ENCODE measurements at places on chromosomes 16 and 17.

GRCh38 chr17:66748578-66748977, 86.3 kb upstream of the CACNG5 start:
- no peak for DNase-seq

GRCh38 chr17:66548158-66548557, 245.7 kb downstream of the PRKCA start:
- DNase-seq, result peak; percentile 40

DNA sequence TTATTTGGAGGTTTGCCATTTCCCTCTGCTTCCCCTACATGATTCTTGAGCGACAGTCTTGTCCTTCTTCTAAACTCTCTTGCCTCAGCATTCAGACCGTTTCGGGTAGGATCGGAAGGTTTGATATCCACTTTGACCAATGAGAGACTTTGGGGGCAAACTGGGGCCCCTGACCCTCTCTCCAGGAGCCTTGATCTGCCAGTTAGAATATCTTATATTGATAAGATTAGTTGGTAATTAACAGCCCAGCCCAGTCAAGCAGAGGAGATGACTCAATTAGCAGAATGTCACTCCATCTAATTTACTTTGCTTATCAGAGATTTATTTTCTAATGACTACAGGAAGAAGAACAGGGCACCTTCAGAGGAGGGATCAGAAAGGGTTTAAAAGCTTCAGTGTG, 532.8 kb downstream of the XYLT1 start:
- DNase-seq, result no peak

DNA sequence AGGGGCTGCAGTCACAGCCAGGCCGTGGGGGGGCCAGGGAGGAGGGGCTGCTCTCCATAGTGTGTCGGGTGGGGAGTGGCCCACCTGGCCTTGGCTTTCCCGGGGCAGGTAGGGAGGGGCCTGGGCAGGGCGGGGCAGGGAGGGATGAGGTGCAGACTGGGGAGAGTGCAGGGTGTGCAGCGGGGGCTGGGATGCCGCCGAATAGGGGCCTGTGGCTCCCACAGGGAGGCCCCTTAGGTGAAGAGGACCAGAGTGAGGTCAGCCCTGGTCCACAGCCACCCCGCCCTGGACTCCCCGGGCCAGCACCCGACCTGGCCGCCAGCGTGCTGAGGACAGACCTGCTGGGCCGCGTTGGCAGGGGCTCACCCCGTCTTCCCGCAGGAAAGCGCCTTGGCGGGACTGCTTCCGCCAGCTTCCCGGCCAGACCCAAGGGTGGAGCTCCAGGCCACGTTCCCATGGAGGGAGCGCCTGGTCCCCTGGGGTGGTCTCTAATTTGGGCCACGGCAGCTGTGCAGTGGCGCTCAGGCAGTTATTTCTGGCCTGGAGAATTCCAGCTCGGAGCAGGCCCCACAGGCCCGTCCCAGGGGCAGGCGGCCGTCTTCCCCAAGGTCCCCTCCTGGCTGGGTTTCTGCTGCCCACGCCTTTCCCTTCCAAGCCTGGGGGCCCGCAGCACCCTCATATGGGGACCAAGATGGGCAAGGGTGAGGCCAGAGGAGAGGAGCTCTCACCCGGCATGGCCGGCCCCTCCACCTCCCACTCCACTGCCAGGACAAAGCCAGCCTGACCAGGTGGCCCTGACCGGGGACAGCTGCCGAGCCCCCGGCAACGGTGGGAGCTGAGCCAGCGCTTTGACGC, 27.9 kb downstream of the CACNA1H start:
- no peak for DNase-seq

GRCh38 chr16:70736465-70737376, 50.9 kb upstream of the MTSS2 start:
- DNase-seq, result peak; percentile 30

DNA sequence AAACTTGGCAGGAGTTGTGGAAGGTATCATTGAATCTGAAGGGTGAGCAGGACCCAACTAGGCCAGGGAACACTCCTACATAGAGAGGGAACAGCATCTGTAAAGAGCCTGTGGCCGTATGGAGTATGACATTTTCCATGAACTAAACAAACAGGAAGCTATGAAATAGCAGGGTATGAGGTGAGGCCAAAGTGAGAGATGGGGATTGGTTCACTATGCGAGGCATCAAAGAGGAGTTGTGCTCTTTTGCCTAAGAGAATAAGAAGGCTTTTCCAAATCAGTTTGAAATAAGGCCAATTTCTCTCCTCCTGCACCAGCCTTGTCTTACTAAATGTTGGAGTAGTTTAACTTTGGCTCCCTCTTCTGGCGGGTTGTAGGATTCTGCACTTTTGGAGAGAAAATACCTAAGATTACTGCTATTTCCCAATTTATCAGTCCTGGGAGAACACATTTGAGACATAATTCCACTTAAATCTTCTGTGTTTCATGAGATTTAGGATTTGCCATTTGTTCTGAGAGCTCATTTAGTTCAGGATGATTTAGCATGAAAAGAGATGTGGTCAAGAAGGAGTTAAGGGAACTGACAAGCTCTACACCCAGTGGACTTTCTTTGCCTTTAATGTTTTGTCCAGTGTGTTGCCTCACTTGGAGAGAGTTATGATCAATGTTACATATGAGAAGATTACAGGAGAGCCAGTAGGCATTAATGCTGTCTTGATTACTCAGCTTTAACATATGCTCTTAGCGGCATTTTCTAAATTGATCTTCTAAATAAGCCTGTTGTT, 55.4 kb downstream of the TNRC6C start:
- DNase-seq, result no peak

DNA sequence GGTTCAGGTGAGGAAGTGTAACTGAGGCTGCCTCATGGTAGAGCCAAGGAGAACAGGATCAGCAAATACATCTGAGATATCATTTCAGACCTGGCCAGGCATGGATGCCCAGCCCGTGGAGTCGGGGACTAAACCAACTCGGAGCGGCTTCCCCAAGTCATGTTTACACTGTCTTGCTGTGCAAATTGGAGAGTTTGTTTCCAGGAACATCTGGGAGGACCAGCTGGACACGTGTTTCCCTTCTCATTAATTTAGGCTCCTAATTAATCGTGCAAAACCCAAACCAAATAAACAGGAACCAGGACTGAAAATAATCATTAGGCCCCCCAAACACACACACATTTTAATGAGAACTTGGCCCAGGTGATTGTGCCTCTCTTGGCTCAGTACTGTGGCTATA, 70.9 kb upstream of the SALL1 start:
- DNase-seq, result no peak

- DNase-seq, result peak; percentile 48
Observed at GRCh38 chr16:3654249-3654991, at the start of gene DNASE1. DNASE1 (plus strand) TSS chr16:3654691; CDS start chr16:3655374, 683 bp downstream.

GRCh38 chr17:42997984-42998938, at the start of gene RPL27:
RPL27 (plus strand) TSS chr17:42998419; CDS start chr17:42998751, 332 bp downstream.
- peak; percentile 91 for DNase-seq

- DNase-seq, result no peak
Observed at GRCh38 chr17:40561294-40561870, 3.9 kb downstream of the CCR7 start.

- DNase-seq, result no peak
Observed at GRCh38 chr17:64378890-64379354, 11.7 kb downstream of the PECAM1 start.

DNA sequence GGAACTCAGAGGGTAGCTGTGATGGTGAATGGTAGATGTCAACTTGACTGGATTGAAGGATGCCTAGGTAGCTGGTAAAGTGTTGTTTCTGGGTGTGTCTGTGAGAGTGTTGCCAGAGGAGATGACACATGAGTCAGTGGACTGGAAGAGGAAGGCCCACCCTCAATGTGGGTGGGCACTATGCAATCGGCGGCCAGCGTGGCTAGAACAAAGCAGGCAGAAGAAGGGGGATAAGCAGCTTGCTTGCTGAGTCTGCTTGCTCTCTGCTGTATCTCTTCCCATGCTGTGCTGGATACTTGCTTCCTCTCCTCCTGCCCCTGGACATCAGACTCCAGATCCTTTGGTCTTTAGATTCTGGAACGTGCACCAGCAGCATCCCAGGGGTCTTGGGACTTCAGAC, 128.1 kb downstream of the AIPL1 start:
- no peak for DNase-seq

GRCh38 chr17:30379903-30380381, 1.2 kb downstream of the CPD start:
- DNase-seq, result no peak

- DNase-seq, result no peak
Observed at GRCh38 chr17:49842371-49842770, 5.5 kb downstream of the TAC4 start.

DNA sequence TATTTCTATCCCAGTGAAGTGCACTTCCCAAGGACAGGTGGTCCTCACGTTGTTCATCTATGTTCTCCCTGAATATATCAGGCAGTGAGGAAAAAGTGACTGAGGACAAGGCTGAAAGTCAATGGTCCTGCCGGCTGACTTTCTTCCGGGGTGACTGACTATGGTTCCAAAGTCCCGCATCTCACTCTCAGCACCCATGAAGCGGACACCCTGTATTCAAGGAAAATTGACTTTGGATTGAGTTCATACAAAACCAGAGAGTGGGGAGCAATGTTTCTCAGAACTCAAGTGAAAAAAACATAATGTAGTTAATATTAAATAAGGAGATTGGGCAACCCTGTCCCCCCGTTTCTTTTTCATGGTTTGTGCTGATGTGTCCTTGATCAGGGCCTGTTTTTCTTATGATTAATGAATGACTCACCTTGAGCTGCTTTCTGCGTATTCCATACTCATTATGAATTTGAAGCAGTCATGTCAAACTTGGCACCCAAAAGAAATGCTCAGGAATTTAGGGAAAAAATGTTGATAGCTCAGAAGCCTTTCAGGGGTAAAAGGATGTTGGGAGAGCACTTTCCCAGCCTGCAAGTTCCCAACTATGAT, 184.0 kb downstream of the CYLD start:
- DNase-seq, result no peak

DNA sequence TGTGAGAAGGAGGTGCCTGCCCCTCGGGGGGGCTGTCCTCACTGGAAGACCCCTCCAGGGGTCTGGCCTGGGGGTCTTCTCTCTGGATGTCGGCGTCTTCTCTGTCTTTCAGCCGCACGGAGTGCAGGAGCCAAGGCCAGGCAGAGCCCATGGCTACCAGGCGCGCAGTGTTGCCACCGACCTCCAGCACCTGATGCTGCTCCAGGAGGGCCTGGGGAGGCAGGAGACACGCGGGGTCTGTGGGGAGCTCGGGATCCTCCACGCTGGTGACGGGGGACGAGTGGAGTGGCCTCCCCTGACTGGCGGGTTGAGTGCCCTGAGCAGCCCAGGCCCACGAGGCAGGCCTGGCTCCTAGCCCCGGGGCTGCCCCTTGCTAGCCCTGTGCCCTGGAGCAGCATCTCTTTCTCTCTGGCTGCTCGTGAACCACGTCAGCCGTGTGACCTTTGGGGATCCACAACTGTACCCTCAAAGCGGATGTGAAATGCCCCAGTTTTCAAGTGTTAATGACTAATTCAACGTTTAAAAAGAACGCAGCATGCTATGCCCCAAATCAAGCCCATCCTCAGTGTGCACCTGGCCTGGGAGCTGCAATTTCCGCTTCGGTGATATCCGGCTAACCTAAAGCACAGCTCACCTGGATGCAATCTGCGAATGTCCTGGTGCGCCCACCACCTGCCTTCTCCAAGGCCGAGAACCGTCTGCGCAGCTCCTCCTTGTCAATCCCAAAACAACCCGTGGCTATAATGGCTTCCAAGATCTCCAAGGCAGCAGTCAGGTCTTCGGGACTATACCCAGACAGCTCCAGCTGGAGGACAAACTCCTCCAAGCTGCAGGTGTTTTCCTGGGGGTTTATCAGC, 62.9 kb downstream of the IL21R start:
- DNase-seq, result no peak

DNA sequence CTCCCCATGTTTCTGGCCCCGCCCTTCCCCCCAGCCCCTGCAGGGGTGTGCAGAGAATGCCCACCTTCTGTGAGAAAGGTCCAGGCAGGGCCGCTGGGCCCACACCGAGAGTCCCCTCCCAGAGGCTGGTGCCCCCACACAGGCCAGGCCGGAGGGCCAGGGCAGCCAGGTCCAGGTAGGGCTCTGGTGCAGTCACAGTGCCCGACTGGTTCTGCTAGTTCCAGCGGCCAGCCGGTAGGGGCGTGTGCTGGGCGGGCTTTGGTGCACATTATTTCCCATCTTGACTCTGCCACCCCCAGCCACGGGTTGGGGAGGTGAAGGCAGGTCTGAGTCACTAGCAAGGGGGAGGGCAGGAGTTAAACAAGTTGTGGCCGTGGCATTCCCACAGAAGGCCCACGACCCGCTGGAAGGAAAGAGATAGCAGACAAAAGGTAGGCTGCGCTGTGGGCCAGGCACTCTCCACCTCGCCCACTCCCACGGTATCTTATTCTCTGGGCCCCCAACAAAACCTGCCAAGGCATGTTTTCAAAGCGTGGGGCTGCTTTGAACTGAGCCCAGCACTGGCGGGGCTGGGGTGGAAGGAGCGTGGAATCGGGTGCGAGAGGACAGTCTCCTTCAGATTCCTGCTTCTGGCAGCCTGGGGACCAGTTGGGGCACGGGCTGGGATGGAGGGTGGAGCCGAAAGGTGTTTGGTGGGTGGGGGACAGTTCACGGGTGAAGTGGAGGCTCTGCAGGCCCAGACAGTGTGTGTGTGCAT, 1.9 kb downstream of the EPN3 start:
- DNase-seq, result peak; percentile 28

GRCh38 chr17:34706029-34706428, 126.6 kb downstream of the TMEM132E start:
- no peak for DNase-seq

- peak; percentile 30 for DNase-seq
Observed at GRCh38 chr17:81309140-81309858, 14.2 kb upstream of the SLC38A10 start.

DNA sequence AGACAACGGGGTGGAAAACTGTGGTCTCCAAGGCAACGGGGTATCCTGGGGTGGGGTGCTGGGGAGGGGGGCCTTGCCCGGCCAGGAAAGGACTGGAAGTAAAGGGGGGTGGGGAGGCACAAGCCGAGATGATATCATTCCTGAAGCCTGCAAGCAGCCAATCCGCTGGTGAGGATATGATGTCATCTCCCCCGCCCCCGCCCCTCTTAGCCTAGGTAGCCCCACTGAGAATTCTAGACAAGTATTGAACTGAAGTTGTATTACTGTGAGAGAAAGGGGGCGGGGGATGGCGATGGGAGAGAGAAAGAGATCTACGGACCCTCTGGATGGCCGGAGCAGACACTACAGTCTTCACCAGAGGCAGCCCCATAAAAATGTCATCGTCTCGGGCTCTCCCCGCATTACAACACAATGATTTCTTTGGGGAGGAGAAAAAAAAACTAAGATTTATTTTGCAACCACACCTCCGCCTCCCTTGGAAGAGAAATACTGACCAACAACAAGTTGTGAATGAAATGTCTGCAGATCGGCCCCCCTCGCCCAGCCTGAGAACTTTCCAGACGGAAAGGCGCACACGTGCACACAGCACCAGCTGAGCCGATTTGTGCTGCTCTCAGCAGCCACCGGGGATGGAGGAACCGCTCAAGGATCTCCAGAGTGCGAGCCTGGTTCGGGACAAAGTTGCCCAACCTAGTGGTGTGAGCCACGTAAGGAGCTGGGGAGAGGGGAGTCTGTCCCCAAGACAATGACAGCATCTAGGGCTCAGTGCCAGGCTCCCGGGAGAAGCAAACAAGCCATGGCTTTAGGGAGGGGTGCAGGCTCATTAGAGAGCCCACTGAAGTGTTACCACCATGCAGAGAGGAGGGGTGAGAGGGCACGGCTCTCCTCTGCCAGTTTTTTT, 222.1 kb downstream of the SOX9 start:
- DNase-seq, result no peak

GRCh38 chr17:35244341-35245195, 1.7 kb downstream of the SLFN5 start:
- peak; percentile 83 for DNase-seq

Measured in activated T-cell treated with anti-CD3 and anti-CD28 coated beads for 48 hours (primary cell).